ENCODE measurements at places on chromosomes 6 and 20.

- no peak for DNase-seq
These were observed 171.3 kb downstream of the FAXC start for GRCh38 chr6:99178168-99178567.

- DNase-seq = no peak
These were observed 1.8 kb downstream of the TCF21 start for GRCh38 chr6:133890711-133891148.

DNA sequence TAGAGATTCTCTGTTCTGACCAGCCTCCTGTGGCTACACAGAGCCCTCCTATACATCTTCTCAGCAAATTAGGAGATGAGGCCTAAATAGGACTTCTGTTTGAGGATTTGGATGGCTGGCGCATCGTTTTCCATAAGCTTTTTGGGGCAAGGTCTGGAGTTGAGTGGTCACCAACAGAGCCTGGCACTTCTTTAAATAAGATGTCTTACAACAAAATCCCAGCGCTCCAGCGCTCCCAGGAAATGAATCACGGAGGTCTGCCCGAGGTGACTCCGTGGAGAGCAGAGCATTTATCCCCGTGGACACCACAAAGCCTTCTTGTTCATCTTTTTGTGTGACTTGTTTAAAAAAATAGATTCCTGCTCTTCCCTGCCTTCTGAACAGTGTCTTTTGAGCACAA is 75.3 kb downstream of the GNAS-AS1 start:
- DNase-seq = no peak

GRCh38 chr20:9196110-9196509 is 127.2 kb downstream of the PLCB4 start:
- DNase-seq = no peak

DNA sequence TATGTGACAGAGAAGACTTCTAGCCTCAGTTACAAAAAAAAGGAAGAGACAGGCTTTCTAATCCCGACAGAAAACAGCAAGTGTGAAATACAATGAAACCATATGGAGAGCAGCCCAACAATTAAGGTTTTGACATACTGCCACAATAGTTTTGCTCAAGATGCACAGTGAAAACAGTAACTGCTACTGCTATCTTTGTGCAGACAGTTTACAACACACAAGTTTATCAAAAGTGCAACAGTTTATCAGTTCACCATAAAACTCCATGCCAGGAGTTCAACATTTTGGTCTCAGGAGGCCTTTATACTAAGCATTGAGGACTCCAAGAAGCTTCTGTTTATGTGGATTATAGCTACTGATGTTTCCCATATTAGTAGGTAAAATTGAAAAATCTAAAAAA is 37.6 kb downstream of the GOPC start:
- DNase-seq = no peak

- DNase-seq = no peak
These were observed 128.8 kb downstream of the QKI start for GRCh38 chr6:163543321-163543720.

DNA sequence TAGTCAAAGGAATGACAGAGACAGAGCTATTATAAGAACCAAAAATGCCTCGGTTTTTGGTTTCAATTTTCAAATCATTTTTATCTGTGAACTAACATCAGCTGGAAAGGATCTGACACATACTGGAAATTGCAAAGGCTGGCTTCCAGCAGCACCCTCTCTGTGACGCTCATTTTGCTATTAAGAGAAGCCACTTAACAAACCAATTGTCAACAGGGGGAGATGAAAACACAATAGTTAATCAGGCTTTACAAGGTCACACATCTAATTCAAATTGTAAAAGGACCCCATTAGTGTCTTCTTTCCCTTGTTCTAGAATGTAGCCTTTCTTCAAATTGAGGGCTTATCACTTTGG is 160.5 kb downstream of the TFAP2B start:
- DNase-seq = no peak

Data from stimulated activated CD8-positive, alpha-beta memory T cell treated with anti-CD3 and anti-CD28 coated beads, Interleukin-4, amount 100 ng/mL, for 1 hour (primary cell).